Bladder microvascular endothelial cell (primary cell): ENCODE measurements at places on chromosomes 4 and X. TPM values are rescaled to one million over a fixed set of nuclear protein-coding genes. Genes with fewer than 3 reads are reported as not detected.

DGKK gene
- total RNA-seq = not detected in 2 replicates

FGFR3 gene
- total RNA-seq = 0.32 and 3.2 TPM in 2 replicates

ABRAXAS1 gene
- total RNA-seq = 11.7 and 14.1 TPM in 2 replicates

SLC2A9 gene
- 0.49 and 1.3 TPM in 2 replicates for total RNA-seq

NSG1 gene
- total RNA-seq = 0.81 and 0.94 TPM in 2 replicates

DACH2 gene
- total RNA-seq = not detected in 2 replicates
